Hematopoietic multipotent progenitor cell treated with erythropoietin and hydrocortisone succinate and interleukin-3 and kit ligand, for 17 days (in vitro differentiated cells): ENCODE measurements at places on chromosomes 7 and 10.

GRCh38 chr10:132102717-132103110 lies 37.0 kb downstream of the JAKMIP3 start:
- no peak for DNase-seq

- DNase-seq = no peak
Observed at GRCh38 chr10:110007161-110007700, 553 bp upstream of the ADD3 start.

- DNase-seq = no peak
Observed at GRCh38 chr7:111437736-111438135, 124.6 kb downstream of the IMMP2L start.

DNA sequence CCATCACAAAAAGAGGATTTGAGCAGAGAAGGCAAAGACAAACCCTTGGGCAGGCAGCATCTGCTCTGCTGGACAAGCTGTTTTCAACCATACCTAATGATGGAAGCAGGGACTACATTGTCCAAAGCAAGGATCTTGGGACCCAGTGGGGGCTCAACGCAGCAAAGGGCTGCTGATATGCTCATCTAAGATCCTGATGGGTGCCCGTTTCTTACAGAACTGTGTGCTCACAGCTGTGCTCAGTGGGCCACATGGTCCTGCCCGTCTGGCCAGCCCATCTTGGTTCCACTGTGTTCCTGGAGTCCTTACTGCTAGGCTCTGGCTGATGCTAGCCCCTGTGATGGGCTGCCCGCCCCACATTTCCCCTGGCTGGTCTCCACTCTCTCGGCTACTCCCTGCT lies 36.1 kb downstream of the GPRIN2 start:
- DNase-seq = no peak

GRCh38 chr7:155685070-155685790 lies 40.8 kb downstream of the RBM33 start:
- no peak for DNase-seq

GRCh38 chr7:15326044-15326644 lies 235.7 kb downstream of the AGMO start:
- no peak for DNase-seq

GRCh38 chr10:83605783-83606630 lies 533.3 kb upstream of the GHITM start:
- no peak for DNase-seq

DNA sequence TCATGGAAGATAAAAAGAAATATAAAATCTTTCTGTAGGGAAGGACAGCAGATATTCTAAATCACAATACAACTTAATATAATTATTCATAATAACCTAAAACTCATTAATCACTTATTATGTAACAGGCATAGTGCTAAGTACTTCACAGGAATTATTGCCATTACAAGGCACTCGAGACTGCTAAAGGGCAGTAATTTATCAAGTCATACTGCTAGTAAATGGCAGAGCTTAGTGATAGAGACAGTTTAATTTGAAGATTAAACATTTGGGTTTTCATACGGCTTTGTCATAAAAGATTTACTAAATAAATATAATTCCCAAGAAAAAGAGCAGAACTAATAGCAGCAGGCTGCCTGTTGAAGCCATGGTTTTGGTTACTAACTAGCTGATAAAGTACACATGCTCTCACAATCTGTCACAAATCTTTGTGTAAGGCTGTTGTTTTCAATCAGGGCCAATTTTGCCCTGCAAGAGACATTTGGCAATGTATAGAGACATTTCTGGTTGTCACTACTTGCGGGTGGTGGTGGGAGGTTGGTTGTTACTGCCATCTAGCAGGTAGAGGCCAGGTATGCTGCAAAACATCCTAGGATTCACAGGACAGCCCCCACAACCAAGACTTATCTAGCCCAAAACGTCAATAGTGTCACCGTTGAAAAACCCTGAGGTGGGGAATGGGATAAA lies 233.3 kb upstream of the CACNA2D1 start:
- DNase-seq = no peak

GRCh38 chr10:3749600-3749999 lies 35.4 kb downstream of the KLF6 start:
- DNase-seq = no peak

GRCh38 chr10:3832022-3832786 lies 47.2 kb upstream of the KLF6 start:
- no peak for DNase-seq

- DNase-seq = no peak
Observed at GRCh38 chr10:126422567-126422966, 34.3 kb upstream of the ADAM12 start.

DNA sequence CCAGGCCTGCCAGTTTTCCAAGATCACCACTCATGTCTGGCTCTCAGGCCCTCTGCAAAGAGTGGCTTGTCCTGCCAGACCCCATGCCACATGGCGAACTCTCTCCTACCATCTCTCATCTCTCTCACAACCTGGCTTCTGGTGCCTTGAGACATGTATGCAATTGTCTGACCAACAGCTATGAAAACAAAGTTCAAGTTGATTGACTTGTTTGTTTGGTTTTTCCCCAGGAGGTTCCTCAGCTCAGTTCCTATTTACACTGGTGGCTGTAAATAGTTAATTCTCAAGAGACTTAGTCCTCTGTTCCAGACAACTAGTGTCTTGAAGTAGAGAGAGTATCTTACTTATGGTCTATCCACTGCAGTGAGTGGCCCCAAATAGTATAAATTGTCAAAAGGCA lies 131.8 kb downstream of the SNX10 start:
- DNase-seq = no peak

- no peak for DNase-seq
Observed at GRCh38 chr10:70222340-70222794, 10.9 kb downstream of the PPA1 start.

DNA sequence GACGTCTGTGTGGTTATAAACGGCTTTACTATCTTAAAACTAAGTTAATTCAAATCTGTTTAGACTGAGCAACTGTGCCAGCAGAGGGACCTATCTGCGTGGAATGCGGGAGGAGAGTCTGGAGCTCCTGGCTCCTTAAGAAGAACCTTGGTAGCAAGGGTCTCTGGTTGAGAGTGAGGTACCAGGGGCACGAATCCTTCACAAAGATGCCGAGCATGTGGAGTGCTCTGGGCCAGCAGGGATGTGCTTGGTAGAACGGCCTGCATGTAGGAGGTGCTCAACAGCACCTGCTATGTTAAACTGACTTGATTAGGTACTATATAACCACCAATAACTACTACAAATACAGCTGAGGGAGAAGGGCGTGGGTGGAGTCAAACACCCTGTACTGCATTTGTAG lies 102.6 kb downstream of the VIPR2 start:
- DNase-seq = no peak

DNA sequence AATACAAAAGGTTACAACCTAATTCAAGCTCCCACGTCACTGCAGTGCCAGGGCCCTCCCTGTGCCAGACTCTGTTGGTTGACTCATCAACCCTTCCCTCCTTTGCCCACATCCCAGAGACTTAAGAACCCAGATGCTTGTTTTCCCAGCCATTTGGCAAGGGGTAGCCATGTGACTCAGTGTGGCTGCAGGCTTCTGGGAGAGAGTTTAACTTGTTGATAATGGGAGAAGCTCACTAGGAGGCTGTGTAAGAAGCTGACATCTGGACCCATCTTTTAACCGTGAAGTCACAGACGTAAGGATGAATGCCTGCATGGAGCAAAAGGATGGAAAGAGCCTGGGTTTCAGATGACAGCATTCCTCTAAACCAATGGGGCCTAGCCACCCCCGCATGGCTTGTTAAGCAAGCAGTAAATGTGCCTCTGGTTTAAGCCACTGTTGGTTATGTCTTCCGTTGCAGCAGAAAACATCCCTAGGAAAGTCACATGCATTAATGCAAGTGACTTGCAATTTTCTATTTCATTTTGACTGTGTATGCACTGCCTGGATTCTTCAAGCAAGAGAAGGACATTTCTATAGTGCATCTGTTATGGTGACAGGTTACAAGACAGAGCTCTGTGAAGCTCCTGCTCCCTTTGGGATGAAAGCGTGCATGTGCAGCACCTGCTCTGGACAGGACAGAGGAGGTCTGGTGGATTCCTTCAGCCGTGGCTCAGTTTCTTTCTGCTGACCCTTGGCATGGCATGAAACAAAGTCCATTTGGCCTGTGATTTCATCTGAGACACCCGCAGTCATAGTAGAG lies 57.5 kb upstream of the CREB5 start:
- DNase-seq = no peak

- DNase-seq = peak; percentile 99
Observed at GRCh38 chr10:110918643-110919348, at the start of gene BBIP1. Gene BBIP1, minus strand, starts transcription at chr10:110919180. Its CDS starts 1,023 bp downstream, at chr10:110918157.

DNA sequence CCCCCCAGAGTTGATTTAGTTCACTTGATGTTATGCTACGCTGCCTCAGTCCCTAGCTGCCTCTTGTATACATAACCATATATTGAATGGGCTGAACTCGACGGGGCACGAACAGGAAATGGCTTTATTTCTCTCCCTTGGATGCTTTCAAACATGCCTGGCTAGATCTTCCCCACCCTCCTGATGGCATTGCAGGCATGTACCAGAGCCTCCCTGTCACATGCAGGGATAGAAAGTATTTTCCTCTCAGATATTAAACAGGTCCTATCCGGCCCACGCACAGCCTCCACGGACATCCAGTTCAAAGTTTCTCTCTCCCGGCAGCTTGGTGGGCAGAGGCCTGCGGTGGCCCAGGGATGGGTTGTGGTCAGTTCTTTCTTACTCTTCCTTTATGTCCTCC lies 422.1 kb downstream of the RPS24 start:
- DNase-seq = no peak

GRCh38 chr10:97188261-97188711 lies 2.5 kb upstream of the SLIT1 start:
- DNase-seq = no peak

- DNase-seq = no peak
Observed at GRCh38 chr7:3518546-3518945, 217.5 kb downstream of the SDK1 start.

GRCh38 chr10:116688741-116689495 lies 53.4 kb downstream of the HSPA12A start:
- DNase-seq = no peak

DNA sequence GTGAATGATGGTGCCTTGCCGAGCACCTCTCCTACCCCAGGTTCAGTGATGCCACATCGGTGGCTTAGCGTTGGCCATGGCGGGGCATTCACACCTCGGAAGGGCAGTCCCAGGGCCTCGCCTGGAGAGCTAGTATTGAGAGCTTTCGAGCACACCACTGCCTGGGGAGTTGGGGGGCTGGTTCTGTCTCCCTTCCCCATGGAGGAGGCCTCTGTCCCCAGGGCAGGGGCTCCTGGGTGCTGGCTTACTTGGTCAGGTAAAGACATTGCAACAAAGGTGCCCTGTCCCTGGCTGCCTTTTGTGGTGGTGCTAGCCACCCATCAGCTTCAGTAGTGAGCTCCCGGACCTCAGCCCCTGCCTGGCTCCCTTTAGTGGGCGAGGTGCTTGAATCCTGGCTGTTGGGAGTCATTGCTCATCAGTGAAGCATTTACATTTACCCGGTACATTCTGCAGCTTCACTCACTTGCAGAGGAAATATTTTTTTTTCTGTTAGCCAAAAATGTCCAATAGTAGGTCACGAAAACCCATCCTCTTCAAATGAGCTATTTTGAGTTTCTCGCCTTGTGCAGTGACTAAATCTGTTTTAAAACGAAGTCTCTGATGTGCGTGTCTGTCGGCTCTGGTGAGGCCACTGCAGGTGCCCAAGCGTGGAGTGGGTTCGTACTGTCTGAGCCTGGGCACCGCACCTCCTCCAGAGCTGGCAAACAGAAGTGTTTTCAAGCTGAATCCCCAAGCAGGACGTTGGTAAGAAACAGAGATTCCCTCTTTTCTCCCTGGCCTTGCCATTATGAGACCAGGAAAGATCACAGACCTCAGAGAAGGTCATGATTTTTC lies 95.5 kb downstream of the INPP5A start:
- DNase-seq = no peak

DNA sequence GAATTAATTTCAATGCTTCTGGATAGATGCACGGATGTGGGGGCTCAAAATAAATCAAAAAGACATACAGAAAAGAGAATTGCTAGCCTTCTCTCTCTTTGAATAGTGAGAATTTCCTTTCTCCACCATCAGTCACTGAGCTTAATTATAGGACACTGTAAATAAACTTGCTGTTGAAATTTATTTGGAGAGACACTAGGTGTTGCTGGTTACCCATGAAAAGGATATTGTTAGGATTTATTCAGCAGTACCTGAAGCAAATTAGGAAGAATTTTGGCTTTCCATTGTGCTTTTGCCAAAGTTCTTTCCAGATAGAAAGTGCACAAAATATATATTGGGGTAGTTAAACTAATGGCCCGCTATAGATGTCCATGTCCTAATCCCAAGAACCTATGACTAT lies 27.6 kb downstream of the GCC1 start:
- no peak for DNase-seq

- DNase-seq = no peak
Observed at GRCh38 chr7:69756235-69756634, 158.0 kb downstream of the AUTS2 start.

- no peak for DNase-seq
Observed at GRCh38 chr10:114110174-114110972, 63.6 kb downstream of the CCDC186 start.

DNA sequence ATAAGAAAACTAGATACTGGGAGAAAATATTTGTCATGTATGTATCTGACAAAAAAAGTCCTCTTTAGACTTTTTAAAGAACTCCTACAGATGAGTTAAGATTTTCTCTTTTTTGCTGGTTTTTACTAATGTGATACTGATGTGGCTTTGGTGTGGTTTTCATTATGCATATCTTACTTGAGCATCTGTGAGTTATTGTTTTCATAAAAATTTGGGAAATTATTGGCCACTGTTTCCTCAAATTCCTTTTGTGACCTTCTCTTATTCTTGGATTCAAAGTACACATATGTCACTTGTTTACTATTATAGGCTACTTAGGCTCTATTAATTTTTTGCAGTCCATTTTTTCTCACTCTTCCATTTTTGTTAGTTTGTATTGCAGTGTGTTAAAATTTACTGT lies 89.0 kb downstream of the PPP1R9A start:
- no peak for DNase-seq
